ENCODE measurements at places on chromosomes 7 and 10.

GRCh38 chr10:79274279-79275104 is 72.8 kb upstream of the PPIF start:
- DNase-seq = no peak

GRCh38 chr7:387132-388022 is 97.4 kb downstream of the FOXL3 start:
- DNase-seq = no peak

DNA sequence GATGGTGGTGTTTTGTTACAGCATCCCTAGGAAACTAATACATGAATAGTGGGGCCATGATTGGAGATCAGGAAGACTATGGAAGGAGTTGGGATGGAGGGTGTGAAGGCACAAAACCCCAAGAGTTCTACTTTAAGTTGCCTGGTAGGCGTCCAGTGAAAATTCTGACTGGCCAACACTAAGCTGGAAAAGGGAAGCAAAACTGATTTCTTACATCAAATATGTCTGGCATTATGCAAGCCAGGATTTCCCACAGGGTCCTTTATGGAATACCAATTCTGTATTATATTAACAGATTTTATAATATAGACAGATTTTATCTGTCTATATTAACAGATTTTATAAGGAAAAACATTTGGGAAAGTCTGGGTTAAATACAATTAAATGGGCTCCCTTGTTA is 16.2 kb downstream of the CPVL start:
- DNase-seq = no peak

DNA sequence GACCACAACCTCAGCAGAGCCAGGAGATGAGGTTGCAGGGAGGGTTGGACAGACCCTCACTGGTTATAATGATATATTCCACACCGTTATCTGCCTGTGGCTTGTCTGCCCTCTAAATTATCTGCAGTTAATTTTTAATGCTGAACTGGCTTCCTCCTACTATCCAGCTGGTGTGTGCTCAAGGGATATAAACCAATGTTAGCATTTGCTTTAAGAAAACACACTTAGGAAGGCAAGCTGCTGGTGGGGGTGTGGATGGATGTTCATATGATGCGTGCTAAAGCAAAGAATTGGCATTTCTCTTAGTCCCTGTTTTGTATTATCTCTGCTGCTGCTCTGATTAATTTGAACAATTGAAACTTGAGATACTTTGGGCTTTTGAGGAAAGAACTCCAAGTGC is 132.2 kb upstream of the NPVF start:
- DNase-seq = no peak

DNA sequence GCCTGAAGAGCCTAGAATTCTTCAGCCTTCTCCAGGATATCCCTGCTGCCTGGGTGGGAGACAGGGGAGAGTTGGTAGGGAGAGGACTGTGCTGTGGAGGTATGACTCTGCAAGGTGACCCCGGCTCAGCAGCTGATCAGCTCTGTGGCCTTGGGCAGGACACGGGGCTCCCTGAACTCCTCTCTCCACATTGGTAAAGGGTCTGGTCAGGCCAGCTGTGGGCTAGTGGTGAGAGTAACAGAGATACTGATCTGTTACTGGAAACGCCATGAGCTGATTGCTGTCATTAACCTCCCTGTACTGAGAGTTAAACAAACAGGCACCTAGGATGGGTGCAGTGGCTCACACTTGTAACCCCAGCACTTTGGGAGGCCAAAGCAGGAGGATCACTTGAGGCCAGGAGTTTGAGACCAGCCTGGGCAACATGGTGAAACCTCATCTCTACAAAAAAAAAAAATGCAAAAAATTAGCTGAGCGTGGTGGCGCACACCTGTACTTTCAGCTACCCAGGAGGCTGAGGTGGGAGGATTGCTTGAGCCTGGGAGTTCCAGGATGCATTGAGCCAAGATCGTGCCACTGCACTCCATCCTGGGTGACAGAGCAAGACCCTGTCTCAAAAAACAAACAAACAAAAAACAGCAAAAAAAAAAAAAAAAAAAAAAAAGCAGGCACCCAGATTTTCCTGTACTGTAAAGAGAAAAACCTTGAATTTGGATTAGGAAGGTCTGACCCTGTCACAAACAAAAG is 151.5 kb downstream of the CUX1 start:
- DNase-seq = no peak

- no peak for DNase-seq
Observed at GRCh38 chr10:62851442-62851841, 35.3 kb upstream of the EGR2 start.

DNA sequence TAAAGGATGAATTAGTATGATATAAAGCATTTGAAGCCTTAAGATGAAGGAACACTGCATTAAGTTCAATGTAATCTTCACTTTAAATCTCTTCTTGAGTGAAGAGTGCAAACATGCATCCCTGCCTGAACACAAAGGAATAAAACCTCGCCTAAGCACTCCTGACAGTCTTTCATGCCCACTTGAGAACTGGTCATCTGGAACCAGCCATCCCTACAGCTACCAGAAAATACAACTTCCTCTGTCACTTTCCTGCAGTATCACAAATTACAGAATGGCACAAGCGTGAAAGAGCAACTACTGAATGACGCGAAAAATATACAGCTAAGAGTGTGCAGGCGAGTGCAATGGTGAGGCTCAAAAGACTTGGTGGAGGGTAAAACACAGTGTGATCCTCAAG is 1079.9 kb downstream of the CNTNAP2 start:
- no peak for DNase-seq

- peak; percentile 84 for DNase-seq
Observed at GRCh38 chr7:113774182-113774807, 144.5 kb downstream of the PPP1R3A start.

DNA sequence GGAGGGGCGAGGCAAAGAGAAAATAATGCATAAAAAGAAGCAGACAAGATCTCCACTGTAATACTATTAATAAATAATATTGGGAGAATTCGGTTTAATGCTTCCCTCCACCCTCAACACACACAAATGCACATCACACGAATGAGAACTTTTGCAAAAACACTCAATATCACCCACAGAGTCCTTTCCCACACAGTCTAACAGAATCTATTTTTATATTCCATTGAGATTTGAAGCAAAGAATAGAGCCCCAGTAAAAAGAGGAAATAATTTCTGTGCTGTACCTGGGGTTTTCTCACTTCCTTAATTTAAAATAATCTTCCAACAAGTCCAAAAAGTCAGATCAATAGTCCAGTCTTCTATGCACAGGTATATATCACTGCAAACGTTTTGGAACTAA is 17.0 kb downstream of the PIK3AP1 start:
- peak; percentile 14 for DNase-seq

GRCh38 chr7:12620371-12620770 is 49.9 kb downstream of the SCIN start:
- no peak for DNase-seq

GRCh38 chr10:91768123-91768522 is 30.1 kb upstream of the TNKS2 start:
- DNase-seq = no peak

DNA sequence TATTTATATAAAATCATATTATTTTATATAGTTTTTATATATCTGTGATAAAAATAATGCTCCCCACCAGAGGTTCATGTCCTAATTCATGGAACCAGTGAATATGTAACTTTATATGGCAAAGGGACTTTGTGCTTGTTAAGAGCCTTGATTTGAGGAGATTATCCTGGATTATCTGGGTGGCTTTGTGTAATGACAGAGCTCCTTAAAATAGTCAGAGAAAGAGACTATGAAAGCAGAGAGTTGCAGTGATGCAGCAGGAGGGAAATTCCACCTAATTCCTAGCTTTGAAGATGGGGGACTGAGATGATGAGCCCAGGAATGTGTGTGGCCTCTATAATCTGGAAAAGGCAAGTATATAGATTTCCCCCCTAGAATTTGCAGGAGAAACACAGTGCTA is 1034.2 kb upstream of the C7orf33 start:
- no peak for DNase-seq

GRCh38 chr7:38699471-38699870 is 68.3 kb upstream of the AMPH start:
- DNase-seq = no peak

DNA sequence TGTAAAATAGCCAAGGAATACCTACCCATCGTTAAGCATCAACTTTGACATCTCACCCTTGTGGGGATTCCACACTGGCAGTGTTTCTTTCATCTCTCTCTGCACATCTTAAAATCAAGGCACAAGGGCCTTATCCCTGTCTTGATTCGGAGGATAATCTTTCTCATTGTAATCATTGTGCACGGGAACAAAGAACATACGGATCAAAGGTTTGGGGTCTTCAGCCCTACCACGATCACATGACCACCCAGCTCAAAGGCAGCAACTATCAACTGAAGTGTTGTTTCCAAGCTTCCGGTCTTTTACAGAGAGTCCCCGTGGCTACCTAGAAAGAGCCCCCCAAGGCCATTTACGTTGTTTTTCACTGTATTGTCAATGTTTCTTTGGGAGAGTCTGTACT is 11.9 kb downstream of the FGFBP3 start:
- no peak for DNase-seq

DNA sequence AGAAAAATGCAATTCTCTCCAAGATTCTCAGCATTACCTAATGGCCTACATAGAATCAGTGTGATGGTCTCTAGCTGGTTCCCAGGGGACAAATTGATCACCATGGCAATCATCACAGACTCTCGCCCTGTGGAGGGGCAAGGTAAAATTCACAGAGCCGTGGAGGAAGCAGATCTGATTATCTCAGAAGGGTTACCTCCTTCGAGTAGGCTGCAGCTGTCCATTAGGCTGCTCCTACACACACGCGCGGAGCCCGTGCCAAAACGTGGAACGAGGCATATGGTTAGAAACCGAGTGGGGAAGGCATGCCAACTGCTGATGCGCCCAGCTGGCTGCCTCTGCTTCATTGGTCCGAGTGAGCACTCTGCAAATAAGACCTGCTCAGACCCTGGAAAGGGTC is 52.8 kb upstream of the PTER start:
- no peak for DNase-seq

DNA sequence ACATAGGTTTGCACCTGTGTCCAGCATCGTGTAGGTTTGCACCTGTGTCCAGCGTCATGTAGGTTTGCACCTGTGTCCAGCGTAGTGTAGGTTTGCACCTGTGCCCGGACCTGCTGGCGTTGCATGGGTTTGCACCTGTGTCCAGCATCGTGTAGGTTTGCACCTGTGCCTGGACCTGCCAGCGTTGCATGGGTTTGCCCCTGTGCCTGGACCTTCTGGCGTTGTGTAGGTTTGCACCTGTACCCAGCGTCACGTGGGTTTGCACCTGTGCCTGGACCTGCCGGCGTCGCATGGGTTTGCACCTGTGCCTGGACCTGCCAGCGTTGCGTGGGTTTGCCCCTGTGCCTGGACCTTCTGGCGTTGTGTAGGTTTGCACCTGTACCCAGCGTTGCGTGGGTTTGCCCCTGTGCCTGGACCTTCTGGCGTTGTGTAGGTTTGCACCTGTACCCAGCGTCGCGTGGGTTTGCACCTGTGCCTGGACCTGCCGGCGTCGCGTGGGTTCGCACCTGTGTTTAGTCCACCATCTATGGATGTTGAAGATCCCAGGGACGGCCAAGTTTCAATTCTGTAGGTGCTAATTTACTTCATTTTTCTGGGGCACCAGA is 158.0 kb downstream of the WDR37 start:
- DNase-seq = no peak

GRCh38 chr10:70651661-70652060 is 20.6 kb upstream of the ADAMTS14 start:
- no peak for DNase-seq

DNA sequence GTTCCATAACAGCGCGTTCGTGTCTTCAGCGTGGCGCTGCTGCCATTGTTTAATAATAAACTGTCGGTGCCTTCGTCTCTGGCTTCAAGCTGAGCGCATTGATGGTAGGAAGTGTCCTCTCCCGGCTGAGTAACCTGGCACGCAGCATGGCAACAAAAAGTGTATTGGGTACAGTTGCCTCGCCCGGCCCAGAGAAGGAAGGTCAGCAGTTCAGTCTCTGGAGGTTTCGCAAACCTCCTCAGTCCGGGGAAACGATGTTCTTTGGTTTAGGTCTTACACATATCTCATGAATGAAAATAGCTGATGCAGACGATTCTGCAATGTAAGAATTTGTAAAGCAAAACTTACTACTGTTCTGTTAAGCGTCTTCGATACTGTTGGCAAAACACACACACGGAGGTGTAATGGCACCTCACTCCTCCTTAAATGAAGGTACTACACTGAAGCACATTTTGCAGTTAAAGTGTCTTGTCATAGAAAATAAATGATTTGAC is 739 bp upstream of the CCDC186 start:
- DNase-seq = peak; percentile 87

- DNase-seq = no peak
Observed at GRCh38 chr10:85874208-85874607, 492.4 kb downstream of the GRID1 start.

DNA sequence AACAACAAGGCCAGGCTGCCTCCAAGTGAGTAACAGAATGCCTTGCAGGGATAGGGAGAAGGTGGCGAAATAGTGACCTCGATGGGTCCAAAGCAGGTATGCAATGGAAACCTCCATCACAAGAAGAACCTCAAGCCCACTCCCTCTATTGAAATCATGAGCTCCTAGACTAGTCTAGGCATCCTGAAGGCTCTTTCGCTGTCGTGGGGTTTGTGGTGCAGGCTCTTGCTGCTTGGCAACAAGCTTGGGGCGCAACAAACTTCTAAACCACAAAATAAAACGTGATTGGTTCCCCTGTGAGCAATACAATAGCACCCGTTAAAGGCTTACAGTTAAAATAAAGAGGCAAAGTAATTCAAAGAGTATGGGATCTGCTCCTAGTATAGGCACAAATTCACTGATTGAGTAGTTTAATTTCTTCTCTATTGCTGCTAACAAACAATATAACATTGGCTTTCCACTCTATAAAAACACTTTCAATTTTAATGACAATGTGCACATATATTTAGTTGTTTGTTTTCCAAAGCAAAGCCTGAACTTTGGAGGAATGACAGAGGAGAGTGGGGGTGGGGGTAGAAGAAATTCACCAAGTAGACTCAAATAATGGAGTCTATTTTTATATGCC is 64.1 kb downstream of the C10orf67 start:
- DNase-seq = no peak

DNA sequence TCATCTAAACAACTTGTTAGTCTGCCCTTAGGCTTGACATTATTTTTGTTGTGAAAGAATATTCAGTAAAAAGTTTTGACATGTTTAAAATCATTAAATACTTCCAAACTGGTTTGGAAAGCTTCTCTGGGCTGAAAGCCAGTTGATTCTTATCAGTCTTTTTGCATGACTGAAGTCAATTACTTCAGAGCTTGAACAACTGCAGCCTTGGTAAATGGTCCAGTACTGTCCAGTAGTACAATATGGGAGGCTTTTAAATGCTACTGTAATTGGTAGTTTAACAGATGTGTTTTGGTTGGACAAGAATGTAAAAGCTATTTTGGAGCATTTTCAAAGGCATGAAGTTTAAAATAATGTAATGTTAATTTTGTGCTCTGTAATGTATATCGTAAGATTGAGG is 103.4 kb downstream of the SDK1 start:
- no peak for DNase-seq

DNA sequence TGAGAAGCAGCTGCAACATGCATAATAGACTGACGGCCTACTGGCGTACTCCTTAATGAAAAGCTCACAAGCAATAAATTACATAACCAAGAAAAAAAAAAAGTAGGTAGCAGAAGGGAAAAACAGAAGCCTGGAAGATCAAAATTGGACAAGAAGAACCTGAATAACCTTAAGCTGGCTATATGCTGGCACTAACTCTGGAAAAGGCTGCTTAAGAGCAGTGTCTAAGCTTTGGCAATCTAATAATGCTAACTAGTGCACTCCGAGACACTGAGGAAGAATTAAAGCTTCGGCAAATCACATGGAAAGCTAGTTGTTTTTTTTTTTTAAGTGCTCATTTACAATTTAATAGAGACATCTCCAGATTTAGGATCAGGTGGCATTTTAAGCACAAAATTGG is 441.9 kb downstream of the PARD3 start:
- DNase-seq = no peak

Measured in RPMI8226 (cell line).